H7 (cell line): ENCODE measurements at places on chromosomes 6 and 20. TPM values are rescaled to one million over a fixed set of nuclear protein-coding genes. Genes with fewer than 3 reads are reported as not detected.

ZBTB46 gene
- 13.5 and 20.0 TPM in 2 replicates for total RNA-seq

APOBEC2 gene
- total RNA-seq, result 0.14 TPM in 1 of 2 replicates, not detected in the other

GJE1 gene
- not detected in 2 replicates for total RNA-seq

GRCh38 chr6:46324706-46325105 is 153.9 kb upstream of the ENPP5 start:
- DNase-seq, result no peak
